ENCODE measurements at places on chromosomes 6 and 20.

- no peak for DNase-seq
Measured at GRCh38 chr6:28738396-28738765, 185.4 kb downstream of the TRIM27 start.

DNA sequence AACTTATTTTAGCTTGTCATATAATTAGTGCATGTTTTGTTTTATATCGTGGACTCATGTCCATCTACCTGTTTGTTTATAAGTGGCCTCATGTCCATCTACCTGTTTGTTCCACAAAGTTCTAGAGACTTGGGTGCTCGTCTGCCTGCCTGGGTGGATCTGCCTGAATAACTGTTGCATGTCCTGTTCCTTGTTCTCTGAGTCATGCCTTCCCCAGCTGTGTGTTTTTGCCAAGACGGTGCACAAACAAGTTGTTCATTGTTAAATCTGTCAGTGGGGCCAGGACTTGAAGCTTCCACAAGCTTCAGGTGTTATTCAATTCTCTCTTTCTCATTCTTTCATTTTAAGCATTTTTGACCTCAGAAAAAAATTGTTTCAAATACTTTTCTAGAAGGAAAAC is 358.0 kb upstream of the CITED2 start:
- no peak for DNase-seq

DNA sequence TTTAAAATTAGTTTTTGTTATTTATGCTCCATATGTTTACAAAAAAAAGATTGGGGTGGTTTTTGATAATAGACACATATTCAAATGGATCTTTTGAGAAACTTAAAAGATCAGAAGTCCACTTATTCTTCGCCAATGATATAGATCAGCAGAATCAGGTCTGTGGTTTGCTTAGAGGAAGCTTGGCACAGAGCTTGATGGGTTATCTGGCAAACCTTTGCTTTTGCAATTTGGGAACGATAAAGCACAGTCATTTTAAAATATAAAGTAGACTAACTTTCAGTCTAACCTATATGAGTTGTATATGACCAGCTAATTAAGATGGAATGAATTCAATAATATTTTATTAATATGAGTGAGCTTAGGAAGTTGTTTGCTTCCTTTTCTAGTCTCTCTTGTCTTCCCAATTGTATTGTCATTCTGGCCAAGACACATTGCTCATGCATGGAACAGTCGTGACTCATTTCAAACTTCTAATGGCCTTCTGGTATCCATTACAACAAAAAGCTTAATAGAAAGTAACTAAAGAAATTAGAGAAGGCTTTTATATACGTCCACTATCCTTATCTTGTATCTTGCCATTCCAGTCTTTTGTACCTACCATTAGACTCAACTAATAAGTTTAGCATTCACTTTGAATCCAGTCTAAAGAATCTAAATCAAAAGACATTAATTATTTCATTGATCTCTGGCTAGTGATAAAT is 118.7 kb downstream of the TBX18 start:
- no peak for DNase-seq

DNA sequence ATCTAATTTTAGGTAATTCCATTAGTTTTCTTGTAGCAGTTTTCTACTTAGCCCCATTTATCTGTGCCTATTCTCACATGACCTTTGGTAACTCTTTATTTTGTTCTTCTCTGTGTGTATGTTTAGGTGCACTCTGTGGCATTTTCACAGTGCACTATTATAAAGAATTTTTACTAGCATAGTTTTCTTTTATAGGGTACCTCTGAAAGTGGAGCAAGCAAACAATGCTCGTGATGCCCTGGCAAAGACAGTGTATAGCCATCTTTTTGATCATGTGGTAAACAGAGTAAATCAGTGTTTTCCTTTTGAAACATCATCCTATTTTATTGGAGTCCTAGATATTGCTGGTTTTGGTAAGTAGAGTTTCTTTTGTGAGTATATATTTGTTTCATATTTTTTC is 107.9 kb downstream of the MYO6 start:
- DNase-seq: no peak

- DNase-seq: no peak
Measured at GRCh38 chr6:110735666-110736065, 79.6 kb downstream of the CDK19 start.

DNA sequence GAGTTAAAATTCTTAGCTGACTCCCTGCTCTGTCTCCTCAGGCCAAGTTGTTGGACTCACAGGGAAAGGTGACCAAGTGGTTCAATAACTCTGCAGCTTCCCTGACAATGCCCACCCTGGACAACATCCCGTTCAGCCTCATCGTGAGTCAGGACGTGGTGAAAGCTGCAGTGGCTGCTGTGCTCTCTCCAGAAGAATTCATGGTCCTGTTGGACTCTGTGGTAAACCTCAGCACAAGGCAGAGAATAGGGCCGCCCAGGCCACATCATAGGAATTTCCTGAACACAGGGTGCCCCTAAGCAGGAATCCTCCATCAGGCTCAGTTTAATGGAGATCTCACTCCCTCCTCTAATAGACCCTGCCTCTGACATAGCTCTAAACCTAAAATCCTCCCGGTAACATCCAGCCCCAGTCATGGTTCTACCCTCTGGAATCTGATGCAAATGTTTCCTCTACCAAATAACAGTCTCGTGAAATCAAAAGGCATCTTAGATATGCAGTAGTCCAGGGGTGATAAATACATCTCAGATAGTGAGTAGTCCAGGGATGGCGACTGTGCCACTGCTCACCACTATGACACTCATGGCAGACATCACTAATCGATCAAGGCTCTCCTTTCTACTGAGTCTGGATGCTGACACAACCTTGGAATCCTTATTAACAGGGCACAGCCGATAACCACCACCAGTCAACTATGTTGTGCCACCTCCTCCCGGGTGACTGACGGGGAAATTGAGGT is 18.3 kb downstream of the BPIFB1 start:
- DNase-seq: no peak

All from CD4-positive, alpha-beta T cell treated with Interleukin-4 for 4 hours (primary cell).